Stimulated activated CD8-positive, alpha-beta memory T cell treated with anti-CD3 and anti-CD28 coated beads, Interleukin-4, amount 100 ng/mL, for 1 hour (primary cell): ENCODE measurements at places on chromosomes 7 and 10.

DNA sequence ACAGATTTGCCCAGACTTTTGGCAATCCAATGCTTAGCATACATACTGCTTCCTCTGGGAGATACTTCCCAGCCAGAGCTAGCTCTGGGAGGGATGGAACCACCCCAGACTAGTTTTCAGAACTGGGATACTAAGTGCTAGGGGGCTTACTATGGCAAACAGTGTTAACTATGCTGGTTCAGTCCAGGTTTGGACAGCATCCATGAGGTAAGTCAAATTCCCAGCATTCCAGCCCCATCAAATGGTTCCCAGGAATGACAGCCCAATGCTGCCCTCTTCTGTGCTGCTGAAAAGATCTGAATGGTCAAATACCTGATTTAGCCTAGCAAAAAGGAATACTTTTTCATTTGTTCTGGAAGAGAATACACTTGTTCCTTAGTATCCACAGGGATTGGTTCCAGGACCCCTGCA is 141.7 kb upstream of the CCDC6 start:
- no peak for DNase-seq

DNA sequence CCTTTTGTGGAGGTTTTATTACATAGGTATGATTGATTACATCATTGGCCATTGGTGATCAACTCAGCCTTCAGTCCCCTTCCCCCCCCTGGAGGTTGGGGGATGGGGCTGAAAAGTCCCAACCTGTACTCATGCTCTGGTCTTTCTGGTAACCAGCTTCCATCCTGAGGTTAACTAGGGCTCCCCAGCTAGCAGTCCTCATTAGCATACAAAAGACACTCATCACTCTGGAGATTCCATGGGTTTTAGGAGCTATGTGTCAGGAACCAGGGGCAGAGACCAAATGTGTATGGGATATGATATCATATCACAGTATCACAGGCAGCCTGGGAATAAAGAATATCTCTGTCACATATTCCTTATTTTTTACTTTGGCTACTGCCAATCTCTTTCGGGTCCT is 13.6 kb downstream of the CCSER2 start:
- DNase-seq = no peak

- DNase-seq = no peak
Measured at GRCh38 chr10:3045471-3046209, 21.7 kb upstream of the PFKP start.

DNA sequence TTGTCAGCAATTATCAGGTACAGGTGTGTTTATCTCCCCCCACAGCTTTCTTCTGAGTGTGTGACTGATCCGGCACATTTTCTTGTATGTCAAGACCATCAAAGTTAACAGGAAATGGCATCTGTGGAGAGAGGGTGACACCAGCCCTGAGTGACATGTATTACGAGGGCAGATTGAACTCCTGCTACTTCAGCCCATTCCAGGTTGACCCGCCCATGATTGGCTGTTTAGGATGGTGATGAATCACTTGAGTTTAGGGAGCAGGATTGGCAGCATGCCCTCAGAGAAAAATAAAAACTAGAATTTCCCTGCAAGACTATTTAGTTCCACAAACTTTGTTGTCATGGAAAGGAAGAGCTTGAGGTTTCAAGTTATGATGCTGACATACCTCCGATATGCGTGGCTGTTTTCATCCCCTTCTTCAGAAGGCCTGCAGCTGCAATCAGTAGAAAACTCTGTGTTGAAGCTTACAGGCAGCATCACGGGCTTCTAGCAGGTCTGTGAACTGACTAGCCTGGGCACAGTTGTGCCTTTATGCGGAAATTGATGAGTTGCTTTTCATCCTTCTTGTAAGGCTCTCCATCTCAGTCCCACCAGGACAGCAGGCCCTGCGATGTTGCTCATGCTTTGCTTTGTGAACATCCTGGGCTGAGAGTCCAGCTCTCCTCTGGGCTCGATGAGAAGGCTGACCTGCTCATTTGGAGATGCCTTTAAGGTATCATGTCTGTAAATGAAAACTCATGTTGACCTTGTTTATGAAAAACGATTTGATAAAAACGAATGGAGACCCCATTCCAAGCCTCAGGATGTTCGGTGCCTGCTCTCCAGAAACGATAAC is 8.0 kb upstream of the CELF2 start:
- no peak for DNase-seq

DNA sequence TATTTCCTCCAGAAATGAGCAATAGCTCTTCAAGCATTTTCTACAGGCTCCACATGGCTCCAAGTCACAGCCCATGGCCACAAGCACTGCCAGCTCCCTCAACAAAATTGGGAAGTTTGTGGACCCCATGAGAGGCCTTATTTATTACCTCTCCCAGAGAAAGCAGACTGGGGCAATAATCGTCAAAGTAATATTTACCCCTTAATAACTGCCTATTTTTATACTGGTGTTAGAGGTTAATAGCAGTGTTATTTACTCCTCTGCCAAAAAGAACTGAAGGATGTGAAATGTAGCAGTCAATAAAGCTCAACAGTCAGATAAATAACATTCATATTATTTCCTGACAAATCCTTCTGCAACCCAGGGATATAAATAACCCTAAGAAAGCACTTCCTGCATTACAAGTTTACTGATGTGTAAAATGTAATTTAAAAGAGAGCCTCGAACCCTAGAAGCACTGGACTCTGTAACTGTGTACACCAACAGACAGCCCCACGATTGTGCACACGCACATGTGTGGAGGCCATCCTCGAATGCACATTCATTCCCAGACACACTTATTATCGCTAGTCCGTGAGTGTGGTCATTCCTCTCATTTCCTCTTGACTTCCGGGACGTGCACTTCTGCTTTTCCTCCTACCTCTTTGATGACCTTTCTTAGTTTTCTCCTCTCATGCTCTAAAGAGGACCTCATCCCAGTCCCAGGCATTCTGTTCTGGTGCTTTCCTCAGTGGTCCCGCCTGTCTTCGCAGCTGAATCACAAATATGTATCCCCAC is 157.4 kb downstream of the EVX1 start:
- no peak for DNase-seq

- DNase-seq = no peak
Measured at GRCh38 chr7:82080254-82080927, 310.5 kb upstream of the HGF start.

DNA sequence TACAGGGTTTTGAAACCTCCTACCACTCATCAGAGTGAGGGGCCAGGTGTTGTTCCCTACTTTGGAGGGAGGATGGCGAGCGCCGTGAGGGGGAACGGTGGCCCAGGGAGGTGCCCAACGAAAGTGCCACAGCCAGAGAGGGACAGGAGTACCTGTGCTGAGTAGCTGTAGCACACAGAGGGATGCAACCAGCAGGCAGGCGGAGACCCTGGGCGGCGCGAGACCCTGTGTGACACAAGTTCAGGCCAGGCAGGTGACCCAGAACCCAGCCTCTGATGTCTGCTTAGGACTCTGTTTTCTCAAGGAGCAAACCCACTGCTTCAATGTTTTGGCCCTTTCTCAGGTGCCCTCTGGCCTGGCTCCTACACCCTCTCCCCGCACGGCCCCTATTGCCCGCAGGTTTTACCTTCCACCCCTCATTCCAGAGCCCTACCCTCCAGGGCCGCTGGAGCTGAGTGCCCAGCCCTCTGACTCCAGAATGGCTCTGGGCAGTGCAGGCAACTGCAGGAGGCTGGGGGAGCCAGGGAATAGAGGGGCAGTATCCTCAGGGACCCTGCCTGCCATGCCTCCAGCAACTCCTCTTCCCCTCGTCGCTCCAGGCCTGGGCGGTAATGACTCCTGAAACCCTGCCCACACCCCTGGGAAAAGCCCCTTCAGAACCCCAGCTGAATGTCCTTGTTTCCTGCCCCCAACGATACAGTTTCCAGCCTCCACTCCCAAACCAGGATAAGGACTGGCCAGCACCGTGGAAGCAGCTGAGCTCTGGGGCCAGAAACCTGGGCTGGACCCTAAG is 164.1 kb upstream of the RHEB start:
- DNase-seq = no peak

DNA sequence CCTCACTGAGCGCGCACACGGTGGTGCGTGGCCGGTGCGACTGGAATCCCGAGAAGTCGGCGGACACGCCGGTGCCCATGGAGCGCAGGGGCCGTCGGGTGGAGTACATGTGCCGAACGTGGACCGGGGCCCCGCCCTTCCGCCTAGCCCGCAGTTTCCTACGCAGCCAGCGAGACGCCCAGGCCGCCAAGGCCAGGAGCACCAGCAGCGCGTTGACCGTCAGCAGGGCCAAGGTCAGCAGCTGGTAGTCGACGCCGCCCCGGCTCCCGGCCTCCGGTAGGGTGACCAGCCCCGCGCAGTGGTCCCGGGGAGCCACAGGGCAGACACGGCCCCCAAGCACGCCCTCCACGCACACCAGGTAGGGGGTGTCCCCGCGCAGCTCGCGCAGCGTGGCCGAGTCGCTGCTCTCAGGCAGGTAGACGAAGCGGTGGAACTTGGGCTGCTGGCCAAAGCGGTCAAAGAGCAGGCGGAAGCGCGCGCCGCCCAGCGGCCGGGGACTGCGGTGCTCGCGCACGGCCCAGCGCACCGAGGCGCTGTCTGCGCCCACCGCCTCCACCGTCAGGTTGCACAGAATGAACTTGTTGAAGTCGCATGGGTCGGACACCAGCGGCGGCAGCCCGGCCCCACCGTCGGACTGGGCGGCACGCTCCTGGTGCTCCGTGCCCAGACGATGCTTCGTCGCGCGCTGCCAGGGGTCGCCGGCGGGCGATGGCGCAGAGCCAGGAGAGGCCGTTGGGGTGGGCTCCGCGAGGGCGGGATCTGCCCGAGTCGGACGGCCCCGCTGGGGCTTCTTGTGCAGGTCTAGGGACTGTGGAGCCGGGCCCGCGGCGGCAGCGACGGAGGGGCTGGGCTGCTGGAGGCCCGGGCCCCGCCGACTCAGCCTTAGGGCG is 2.2 kb downstream of the TRIL start:
- no peak for DNase-seq

DNA sequence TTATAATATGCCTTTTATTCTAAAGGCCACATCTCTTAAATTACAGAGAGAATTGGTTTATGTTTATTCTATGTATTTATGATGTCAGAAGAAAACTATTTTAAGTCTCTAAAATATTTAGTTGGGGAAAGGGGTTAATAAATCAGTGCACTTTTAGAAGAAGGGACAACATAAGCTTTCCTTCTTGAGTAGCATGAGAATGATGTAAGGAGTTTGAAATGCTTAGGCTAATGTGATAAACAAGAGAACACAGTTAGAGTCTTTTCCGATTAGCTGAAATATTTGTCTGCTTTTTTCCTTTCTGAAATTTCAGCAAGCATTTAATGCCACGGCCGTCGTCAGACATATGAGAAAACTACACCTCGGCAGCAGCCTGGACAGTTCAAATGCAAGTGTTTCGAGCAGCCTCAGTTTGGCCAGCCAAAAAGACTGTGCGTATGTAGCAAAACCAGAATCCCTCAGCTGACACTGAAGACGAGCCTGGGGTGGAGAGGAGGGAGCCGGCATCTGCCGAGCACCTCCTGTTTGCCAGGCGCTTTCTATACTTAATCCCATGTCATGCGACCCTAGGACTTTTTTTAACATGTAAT is 176.2 kb downstream of the CCDC3 start:
- no peak for DNase-seq

GRCh38 chr10:70880077-70880534 is 8.3 kb downstream of the PCBD1 start:
- peak; percentile 52 for DNase-seq

- no peak for DNase-seq
Measured at GRCh38 chr10:124254490-124254889, 161.1 kb upstream of the CHST15 start.

- no peak for DNase-seq
Measured at GRCh38 chr10:33248638-33249037, 85.8 kb downstream of the NRP1 start.

DNA sequence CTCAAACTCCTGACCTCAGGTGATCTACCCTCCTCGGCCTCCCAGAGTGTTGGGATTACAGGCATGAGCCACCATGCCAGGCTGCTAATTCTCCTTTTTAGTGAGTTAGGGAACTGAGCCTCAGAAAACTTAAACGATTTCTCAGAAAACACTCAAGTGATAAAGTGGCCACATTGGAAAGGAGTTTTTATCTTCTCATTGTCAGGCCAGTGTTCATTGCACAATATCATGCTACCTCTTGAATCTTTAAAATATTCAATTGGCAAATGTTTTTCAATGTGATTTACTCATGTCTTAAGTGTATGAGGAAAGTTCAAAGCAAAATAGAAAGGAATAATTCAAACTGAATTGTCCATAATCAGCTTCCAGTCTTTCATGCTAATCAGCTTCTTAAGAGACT is 80.7 kb downstream of the ITGB8 start:
- DNase-seq = no peak

GRCh38 chr10:50625649-50626132 is 1.9 kb upstream of the SGMS1 start:
- DNase-seq = no peak

DNA sequence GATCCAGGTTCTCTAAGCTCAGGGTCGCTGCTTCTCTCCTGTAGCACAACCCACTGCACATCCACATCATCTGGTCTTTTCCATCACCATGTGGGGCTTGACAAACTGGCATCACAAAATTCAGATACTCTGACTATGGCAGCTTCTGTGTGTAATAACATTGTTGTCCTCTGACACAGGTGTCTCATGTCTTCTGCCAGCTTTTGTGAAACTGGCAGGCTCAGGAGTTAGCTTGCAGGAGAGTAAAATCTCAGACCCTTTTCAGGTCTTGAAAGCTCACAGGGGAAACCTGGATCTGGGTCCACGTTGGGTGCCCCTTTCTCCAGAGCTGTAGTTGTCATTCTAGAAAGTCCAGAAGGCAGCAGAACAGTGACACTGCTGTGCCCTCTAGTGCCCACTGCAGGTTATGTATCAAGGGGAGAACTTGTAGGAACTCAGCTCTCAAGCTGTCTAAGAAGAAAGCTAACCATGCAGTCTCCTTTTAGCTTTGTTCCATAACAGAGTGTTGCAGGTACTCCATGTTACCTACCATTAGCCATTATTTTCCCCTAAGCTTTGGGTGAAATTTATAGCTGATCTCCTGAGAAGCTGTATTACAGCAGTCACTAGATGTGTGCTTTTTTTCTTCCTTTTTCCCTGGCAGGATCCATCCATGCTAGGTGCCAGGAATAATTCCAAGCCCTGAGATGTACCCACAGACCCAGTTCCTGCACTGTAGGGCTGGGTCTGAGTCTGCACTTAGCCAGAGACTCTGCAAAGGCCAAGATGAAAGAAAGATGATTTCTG is 102.7 kb downstream of the ZNF248 start:
- DNase-seq = no peak

GRCh38 chr7:135856356-135857144 is 107.9 kb upstream of the FAM180A start:
- DNase-seq = no peak
